ENCODE measurements at places on chromosomes 5 and 9.

DNA sequence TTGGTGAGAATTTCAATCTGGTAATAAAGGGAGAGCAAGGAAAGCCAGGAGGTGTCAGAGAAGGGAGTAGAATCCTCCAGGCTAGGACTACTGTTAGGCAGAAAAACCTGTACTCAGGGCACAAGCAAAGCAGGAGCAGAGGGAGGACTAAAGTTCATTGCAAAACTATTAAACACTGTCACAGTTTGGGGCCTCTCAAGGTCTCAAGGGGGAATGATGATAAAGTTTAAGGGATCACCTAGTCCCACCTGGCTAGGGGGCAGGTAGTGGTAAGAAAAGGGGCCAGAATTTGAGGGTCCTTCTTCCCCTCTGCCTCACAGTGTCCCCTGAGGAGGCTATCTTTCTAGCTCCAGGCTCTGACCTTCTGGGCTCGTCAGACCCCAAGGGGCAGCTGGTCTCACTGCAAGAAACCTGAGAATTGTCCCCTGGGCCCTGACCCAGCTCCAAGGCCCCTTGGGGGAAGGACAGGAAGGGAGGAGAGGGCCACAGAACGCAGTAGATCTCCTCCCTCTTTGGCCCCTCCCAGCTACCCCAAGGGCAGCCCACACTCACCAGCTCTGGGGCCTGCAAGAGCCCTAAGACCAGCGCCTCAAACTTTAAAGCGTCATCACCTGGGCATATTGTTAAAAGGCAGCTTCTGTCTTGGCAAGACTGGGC is 974 bp downstream of the CCDC69 start:
- DNase-seq = no peak

GRCh38 chr5:173472784-173473278 is 143.6 kb downstream of the BOD1 start:
- DNase-seq = no peak

- DNase-seq = no peak
Measured at GRCh38 chr5:142600092-142600491, 85.8 kb downstream of the FGF1 start.

DNA sequence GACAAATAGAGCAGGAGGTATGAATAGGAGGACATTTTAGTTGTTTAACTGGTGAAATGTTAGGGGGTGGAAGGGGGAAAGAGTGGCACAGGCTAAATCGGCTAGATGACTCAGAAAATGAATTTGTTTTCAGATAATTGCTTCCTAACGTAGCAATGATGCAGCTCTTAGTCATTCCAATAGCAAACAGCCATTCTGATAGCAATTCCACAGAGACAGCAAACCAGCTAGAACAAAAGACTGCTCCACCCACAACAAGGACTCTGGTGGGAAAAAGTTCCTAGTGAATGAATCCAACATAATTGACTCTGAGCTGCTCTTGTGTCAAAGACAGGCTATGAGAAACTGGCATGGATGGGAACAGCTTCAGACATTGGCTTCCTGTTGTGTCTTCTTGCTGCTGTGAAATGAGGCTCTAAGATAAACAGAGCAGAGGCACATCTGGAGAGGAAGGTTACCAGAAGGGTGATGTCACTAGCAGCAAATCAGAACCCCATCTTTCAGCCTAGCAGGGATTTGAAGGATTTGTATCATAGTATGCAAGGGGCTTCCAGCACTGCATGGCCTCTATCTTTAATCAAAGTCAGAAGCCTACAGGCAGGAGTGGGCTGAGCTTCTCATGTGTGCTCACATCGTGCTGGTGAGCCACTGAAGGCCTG is 28.1 kb upstream of the F2RL1 start:
- DNase-seq = no peak

DNA sequence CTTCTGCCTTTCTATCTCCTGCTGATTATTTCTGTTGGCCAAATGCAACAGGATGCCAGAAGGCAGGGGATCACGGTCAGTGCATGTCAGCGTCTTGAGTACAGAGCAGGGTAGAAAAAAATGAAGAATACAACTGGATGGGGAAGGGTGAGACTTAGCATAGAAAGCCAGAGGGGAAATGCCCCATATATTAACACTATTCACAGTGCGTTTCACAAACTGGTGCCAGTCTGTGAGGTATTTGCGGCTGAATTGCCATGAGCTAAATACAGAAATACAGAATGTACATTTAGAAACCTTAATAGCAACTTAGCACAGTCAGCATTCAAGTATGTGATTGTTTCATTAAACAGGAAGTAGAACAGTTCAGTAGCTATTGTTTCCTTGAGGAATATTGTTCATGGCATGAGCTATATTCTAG is 31.0 kb upstream of the SLC1A3 start:
- no peak for DNase-seq

DNA sequence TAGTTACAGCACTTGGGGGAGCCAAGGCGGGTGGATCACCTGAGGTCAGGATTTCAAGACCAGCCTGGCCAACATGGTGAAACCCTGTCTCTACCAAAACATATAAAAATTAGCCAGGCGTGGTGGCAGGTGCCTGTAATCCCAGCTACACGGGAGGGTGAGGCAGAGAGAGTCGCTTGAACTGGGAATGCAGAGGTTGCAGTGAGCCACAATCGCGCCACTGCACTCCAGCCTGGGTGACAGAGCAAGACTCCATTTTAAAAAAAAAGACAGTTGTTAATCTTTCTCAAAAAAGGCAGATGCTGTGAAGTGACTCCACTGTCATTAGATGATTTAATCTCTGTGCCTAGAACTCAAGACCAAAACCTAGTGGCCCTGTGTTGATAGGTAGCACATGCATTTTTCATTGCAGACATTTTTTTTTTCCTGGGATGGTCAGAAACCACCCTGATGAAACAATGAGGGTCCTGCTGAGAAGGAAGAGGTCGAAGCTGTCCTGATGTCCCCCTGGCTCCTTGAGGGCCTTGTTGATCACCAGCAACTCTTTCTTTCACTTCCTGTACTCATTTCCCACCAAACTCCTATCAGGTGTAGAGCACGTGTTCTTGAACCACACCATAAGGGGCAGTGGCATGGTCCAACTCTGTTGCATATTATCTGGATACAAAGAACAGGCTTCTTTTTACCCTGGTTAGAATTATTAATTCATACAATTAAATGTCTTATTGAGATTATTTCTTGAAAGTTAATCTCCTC is 382.2 kb downstream of the ICE1 start:
- DNase-seq = no peak

Measured in mesothelial cell of epicardium (in vitro differentiated cells).